ENCODE measurements at places on chromosomes 12 and 14.

- H3K36me3 ChIP-seq: no peaks in the 10 kb centered on the region
- H3K4me3 ChIP-seq: no peak overlapping the region
- no peak overlapping the region for H3K27ac ChIP-seq
These were observed 154.3 kb downstream of the BCL11B start for GRCh38 chr14:99117671-99118045.

- H3K4me1 ChIP-seq: no peaks in the 10 kb centered on the region
- H3K27ac ChIP-seq: no peak overlapping the region
- H3K27me3 ChIP-seq: no peaks in the 10 kb centered on the region
These were observed 270.5 kb downstream of the BCAT1 start for GRCh38 chr12:24678436-24678835.

DNA sequence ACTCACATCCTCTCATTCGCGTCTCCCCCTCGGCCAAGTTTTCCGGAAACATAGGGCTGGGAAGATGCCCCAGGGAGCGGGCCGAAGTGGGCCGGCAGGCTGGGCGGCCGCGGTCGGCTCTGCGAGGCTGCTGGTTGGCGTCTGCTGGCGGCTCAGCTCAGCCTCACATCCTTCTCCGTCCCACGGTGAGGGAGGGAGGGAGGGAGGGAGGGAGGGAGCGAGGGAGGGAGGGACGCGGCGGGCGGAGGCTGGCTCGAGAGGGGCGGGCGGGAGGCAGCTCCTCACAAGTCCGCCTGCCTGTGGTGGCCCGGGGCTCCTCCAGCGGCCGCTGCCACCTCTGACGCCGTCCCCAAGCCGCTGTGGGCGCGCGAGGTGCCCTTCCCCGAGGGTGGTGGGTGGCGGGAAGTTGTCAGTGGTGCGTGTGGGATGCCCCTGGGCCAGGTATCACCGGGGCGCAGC, 93.8 kb downstream of the RFLNA start:
- H3K27me3 ChIP-seq: no peaks in the 10 kb centered on the region
- DNase-seq: peak; percentile 88
- H3K4me3 ChIP-seq: peak overlapping the region; percentile 56
- H3K27ac ChIP-seq: peak overlapping the region; percentile 88
- peaks cover 26% of the 10 kb centered on the region for H3K36me3 ChIP-seq

- H3K27me3 ChIP-seq: no peaks in the 10 kb centered on the region
- no peak for DNase-seq
- H3K4me1 ChIP-seq: no peaks in the 10 kb centered on the region
These were observed 55.3 kb downstream of the ZFYVE21 start for GRCh38 chr14:103770902-103771301.

DNA sequence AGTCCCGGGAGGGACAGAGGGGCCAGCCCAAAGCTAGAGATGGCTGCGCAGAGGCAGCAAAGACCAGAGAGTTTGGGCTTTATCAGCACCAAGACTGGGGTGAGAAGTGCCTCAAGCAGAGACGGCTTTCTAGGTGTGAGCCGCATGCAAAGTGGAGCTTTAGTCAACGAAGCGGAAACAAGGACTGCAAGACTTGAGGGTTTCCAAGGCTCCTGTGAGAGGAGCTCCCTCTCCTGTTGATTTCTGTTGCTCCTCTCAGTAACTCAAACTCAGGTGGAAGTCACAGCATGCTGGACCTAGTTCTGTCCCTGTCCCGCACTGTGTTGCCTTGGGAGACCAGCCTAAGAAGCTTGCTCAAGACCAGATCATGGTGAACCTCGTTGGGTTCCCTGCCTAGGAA, 327.8 kb downstream of the MED13L start:
- H3K27ac ChIP-seq: no peak overlapping the region
- no peak for DNase-seq
- no peaks in the 10 kb centered on the region for H3K27me3 ChIP-seq
- peaks cover 5% of the 10 kb centered on the region for H3K36me3 ChIP-seq
- no peak overlapping the region for H3K4me3 ChIP-seq
- no peaks in the 10 kb centered on the region for H3K4me1 ChIP-seq

- peak overlapping the region; percentile 78 for H3K27ac ChIP-seq
- peak overlapping the region; percentile 69 for H3K4me3 ChIP-seq
- peaks cover 33% of the 10 kb centered on the region for H3K4me1 ChIP-seq
- no peaks in the 10 kb centered on the region for H3K36me3 ChIP-seq
- DNase-seq: peak; percentile 72
- H3K27me3 ChIP-seq: no peaks in the 10 kb centered on the region
These were observed 1.2 kb downstream of the CDK2AP1 start for GRCh38 chr12:123270214-123271000.

GRCh38 chr14:104431351-104431928, 148.1 kb upstream of the C14orf180 start:
- H3K36me3 ChIP-seq: no peaks in the 10 kb centered on the region
- no peak for DNase-seq
- no peaks in the 10 kb centered on the region for H3K27me3 ChIP-seq
- H3K4me3 ChIP-seq: no peak overlapping the region
- no peak overlapping the region for H3K27ac ChIP-seq

- H3K4me1 ChIP-seq: peaks cover 7% of the 10 kb centered on the region
- H3K36me3 ChIP-seq: no peaks in the 10 kb centered on the region
- H3K27ac ChIP-seq: no peak overlapping the region
- H3K27me3 ChIP-seq: no peaks in the 10 kb centered on the region
- no peak for DNase-seq
- H3K4me3 ChIP-seq: no peak overlapping the region
These were observed 17.9 kb downstream of the CPM start for GRCh38 chr12:68915055-68915454.

DNA sequence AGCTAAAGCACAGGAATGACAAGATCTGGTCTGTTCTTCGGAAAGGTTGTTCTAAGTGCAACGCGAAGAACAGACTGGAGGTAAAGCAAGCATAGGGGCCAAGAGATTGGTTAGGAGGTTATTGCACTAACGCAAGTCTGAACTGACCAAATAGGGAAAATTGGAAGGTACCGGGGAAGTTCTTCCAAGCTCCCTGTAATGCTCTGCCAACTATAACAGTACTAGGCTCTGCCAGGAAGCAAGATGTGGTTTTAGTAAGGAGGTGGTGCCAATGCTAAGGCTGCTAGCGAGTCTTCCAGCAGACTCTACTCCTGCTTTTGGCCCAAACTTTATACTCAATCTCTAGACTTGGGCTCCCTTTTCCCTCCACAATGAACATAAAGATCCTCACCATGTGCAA, 138.6 kb downstream of the PAWR start:
- no peak overlapping the region for H3K4me3 ChIP-seq
- DNase-seq: no peak
- peaks cover 40% of the 10 kb centered on the region for H3K4me1 ChIP-seq
- H3K27me3 ChIP-seq: no peaks in the 10 kb centered on the region

Data from upper lobe of right lung (tissue), 1 donor.